ELF-1 (cell line): ENCODE measurements at places on chromosomes 12 and 14.
A peak's percentile ranks its signal among the peaks of the same experiment; 100 is the strongest.

- no peak for DNase-seq
Measured at GRCh38 chr12:99092100-99092851, 447.2 kb downstream of the APAF1 start.

DNA sequence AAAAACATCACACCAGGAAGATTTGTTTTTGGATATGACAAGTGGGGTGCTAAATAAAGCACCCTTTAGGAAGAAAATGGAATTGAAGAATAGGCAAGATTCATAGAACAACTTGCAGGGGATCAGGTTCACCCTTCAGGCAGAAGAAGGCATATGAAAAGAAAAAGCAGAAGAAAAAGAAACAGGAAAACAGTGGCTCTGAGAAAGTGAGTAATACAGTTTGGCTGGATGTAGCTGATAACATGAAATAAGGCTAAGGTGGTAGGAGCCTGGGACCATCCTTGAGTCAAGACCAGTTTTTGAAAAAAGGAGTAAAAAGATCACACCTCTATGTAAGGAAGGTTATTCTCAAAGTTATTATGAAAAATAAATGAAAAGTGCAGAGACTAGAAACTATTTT, 42.4 kb downstream of the TRIP11 start:
- no peak for DNase-seq

- DNase-seq: no peak
Measured at GRCh38 chr12:56014205-56014604, 6.6 kb upstream of the IKZF4 start.

DNA sequence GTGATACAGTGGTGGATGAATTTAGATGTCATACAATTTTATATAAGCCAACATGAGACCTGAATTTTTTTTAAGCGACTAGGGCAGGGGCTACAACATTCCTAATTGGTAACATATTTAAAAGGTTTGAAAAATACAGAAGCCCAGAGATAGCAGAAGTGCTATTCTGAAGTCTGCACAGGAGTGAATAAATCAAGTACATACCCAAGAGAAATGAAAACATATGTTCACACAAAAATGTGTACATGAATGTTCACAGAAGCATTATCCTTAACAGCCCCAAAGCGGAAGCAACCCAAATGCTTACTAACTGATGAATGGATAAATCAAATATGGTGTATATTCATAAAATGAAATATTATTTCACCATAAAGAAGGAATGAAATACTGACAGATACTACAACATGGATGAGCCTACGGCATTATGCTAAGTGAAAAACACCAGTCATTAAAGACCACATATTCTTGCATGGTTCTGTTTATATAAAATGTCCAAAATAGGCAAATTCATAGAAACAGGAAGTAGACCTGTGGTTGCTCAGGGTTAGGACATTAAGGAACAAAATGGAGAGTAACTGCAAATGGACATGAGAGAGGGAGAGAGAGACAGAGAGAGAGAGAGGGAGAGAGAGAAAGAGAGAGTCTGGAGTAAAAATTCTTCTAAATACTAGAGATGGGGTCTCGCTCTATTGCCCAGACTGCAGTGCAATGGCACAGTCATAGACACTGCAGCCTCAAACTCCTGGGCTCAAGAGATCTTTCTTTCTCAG, 28.0 kb upstream of the GXYLT1 start:
- no peak for DNase-seq

GRCh38 chr14:69327507-69327906, 67.5 kb downstream of the GALNT16 start:
- no peak for DNase-seq

DNA sequence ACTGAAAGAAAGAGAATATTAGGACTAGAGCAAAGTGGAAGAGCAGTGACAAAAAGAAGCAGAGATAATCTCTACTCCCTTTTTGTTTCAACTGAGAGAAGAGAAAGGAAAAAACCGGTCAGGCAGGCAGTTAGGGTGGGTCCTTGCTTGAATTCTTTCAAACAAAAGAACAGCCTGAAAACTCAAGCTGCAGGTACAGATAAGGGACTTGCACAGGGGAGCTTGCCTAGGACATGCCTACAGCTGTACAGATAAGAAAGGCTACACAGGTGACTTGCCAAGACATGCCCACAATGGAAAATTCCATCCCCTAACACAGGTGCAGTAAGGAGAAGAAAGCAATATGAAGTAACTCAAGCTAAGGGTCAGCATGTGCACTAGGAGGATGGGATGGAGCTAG, 532.2 kb upstream of the MIS18BP1 start:
- DNase-seq: peak; percentile 47

- DNase-seq: peak; percentile 72
Measured at GRCh38 chr14:65170768-65171507, 68.6 kb upstream of the MAX start.

GRCh38 chr12:70364695-70365397, 1.2 kb upstream of the KCNMB4 start:
- no peak for DNase-seq

GRCh38 chr12:67592228-67593011, 56.1 kb upstream of the DYRK2 start:
- no peak for DNase-seq

GRCh38 chr12:1504304-1504894, 90.0 kb downstream of the FBXL14 start:
- DNase-seq: no peak

DNA sequence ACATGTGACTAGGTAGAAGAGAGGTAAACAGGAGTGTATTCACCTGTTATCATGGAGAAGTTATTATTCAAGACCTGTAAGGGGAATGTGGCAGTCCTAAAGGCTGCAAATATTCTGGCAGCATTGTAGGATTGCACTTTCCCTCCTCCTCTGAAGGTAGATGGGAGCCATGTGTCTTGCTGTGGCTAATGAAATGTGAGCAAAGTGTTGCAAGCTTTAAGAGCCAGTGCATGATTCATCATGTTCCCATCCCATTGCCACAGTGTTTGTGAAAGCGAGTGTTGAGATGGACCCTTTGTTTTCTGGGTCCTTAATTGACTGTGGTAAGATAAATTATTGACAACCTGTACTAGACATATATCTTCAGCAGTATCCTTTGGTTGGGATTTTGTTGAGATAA, 128.7 kb downstream of the RGS6 start:
- no peak for DNase-seq

DNA sequence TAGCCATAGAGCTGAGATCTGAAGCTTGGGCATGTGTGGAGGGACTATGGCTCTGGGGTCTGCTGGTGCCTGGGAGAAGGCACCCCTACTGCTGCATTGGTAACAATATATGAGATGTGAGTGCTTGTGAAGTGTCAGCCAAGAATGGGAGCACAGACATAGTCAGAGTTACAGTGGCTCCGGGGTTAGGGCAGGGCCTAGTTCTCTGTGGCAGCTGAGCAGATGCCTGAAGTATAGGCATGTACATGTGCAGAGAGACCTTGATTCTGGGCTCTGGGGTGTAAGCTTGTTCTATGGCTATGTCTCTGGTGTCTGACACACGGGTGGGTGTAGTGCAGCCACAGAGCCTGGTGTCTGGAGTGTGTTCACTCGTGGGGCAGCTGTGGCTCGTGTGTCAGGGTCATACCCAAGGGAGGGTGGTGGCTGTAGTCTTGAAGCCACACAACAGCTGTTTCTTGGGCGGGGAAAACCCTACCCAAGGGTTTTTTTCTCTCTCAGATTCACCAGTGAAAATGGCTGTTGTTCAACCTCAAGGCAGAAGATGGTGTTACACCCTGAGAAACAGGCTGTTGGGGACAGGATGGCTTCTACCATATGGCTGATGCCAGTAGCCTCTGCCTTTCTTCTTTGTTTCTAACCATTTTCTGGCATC, 11.9 kb upstream of the TCL1A start:
- DNase-seq: no peak

DNA sequence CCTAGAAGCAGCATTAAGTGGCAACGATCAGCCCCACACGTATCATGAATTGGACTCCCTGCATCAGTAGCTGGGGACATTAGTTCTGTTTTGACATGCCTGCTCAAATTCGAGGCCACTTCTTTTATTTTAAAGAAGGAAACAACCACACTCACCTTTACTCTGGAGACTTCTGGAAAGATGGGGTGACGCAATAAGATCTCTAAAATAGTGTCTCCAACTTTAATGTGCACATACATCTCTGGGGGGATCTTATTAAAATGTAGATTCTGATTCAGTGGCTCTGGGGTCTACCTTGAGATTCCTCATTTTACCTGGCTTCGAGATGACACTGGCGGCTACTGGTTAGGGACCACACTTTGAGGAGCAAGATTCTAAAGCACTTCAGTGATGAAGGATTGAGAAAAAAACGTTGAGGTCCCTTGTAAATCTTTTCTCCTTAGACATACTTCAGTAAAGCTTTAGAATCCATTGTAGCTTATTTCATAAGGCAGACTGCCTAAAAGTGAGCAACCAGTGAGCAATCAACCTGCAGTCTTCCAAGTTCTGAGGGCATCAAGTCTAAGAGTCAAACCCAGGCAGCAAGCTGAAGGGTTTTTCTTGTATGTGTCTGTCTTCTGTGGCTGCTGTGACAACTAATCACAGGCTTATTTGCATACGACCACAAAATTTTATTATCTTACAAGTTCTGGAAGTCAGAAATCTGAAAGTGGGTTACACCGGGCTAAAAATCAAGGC, 718.6 kb upstream of the TBX3 start:
- DNase-seq: no peak

DNA sequence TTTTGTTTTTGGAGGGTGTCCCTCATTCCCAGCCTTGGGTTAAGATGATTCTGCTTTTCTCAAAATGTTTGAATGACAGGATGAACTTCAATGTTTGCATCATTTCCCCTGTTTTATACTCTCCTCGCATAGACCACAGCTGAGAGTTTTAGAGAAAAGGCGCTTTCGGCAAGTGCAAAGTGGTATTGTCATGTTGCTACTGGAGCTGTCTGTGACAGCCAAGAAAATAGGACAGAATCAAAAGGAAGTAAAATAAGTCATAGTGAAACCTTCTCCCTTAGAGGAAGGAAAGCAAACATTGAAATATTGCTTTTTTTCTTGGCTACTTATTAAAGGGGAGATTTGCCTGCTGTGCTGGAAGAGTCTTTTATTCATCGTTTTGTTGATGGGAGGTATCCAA, 33.5 kb upstream of the ARHGAP5 start:
- no peak for DNase-seq

- no peak for DNase-seq
Measured at GRCh38 chr12:108907839-108908351, 28.0 kb downstream of the DAO start.

GRCh38 chr12:47729233-47729632, 3.9 kb upstream of the ENDOU start:
- no peak for DNase-seq

DNA sequence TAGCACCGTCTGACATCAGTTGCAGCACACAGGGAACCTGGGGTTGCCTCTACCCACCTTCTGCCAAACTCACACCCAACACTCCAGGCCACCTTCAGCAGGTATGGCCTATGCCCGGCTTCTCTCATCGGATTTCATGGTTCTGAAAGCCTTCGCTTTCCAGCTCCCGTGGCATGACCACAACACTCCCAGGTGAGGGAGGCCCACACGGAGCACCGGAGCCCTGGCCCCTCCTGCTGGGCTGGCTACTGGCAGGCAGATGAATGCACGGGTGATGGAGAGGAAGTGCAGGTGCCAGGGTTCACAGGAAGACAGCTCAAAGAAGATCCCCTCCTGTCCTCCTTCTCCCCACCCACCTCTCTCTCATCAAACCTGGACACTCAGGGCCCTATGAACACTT, 37.2 kb downstream of the CACNA2D4 start:
- no peak for DNase-seq

- no peak for DNase-seq
Measured at GRCh38 chr12:75877763-75878621, 153.6 kb downstream of the PHLDA1 start.

GRCh38 chr12:111270239-111270638, 98.7 kb downstream of the PHETA1 start:
- no peak for DNase-seq

DNA sequence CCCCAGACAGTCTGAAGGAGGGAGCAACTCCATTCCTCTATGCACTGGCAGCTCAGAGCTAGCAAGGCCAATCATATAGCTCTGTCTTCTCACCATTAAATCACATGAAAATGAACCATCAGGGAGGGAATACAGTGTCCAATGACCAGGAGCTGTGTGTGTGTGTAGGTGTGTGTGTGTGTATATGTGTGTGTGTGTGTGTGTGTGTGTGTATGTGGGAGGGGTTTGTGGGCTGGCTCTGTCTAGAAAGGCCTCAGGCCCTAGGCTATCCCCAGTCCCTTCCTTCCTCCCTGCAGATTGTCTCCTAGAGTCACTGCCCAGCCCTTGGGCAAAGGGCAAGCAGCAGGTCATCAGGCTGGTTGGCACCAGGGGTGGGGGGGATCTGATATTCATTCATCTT, 5.7 kb upstream of the SUSD6 start:
- peak; percentile 33 for DNase-seq

- DNase-seq: no peak
Measured at GRCh38 chr12:93407054-93407962, 29.6 kb downstream of the NUDT4 start.

DNA sequence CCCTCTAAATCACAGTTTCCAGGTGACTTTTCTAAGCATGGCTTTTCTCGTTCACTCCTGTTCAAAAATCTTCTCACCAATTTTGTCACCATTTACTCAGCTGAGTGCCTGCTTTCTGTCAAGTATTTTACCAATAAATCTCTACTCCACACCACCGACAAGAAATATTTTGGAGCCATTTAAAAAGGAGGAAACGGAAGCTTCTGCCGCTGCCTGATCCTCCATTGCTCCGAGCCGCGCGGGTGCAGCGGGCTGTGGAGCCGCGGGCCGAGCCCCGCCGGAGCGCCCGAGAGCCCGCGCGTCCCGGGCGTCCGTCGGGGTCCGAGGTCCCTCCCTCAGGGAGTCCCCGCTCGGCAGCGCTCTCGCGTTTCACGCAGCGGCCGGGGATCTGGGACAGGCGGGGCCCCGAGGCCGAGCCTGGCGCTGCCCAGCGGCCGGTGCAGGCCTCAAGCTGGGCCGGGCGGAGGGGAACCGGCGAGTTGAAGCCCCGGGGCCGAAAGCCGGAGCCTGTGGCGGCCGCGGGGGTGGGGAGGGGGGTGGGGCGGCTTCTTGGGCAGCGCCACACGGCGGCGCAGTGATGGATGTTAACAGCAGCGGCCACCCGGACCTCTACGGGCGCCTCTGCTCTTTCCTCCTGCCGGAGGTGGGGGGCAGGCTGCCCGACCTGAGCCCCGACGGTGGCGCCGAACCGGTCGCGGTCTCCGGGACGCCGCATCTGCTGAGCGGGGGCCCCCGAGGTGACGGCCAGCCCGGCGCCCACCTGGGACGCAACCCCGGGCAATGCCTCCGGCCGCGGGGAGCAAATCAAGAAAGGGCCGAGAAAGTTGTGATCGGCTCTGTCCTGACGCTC, 1.1 kb upstream of the HEBP1 start:
- DNase-seq: peak; percentile 61

DNA sequence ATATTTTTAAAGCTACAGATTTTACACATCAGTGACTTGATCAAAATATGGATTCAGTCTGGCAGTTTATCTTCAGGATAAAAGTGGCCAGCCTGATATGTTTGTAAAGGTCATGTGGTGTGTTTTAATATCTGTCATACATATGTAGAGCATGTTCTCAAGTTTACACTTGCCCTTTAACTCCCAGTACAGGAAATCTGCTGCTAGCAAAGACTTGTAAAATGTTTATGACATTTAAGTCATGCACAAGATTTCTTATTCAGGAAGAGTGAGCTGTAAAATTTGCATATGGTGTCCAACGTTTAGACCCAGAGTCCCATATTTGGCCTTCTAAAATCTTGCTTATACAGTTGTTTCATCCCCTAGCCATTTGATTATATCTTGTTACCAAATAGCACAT, 197.5 kb upstream of the FLRT2 start:
- DNase-seq: no peak
